ENCODE measurements at places on chromosomes 1 and 21.

DNA sequence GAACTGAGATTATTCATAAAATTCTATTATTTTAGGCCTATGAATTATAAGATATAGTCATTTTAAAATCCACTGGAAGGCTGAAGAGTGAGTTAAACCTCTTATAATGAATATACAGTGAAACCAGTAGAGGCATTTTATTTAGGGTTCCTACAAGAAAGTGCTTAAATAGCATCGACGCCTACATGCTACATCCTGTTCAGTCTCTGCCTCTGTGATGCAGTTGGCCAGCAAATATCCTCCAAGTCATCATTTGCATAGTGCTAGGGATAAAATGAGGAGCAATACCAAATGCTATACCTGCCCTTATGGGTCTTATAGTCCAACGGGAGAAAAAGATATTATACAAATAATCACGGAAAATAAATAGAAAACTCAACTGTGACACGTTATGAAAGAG is 59.6 kb downstream of the EDEM3 start:
- DNase-seq: no peak

DNA sequence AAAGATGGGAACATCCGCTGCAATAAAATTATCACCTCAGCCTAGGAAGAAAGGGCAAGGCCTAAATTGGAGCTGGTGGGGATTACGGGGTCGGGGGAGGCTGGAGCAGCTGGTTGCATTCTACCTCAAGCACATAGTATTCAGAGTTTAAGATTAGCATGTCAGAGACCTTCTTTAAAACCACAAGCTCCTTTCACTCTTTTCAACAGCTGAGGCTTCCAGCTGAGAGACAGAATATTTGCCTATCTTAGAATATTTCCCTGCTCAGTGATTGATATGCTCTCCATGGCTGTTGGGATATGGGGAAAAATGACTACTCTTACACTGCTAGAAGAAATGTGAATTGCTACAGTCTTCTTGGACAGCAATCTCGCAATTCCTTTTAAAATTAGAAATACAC is 248.6 kb downstream of the TBX15 start:
- DNase-seq: no peak

- DNase-seq: no peak
Observed at GRCh38 chr1:199821029-199821779, 206.3 kb upstream of the NR5A2 start.

DNA sequence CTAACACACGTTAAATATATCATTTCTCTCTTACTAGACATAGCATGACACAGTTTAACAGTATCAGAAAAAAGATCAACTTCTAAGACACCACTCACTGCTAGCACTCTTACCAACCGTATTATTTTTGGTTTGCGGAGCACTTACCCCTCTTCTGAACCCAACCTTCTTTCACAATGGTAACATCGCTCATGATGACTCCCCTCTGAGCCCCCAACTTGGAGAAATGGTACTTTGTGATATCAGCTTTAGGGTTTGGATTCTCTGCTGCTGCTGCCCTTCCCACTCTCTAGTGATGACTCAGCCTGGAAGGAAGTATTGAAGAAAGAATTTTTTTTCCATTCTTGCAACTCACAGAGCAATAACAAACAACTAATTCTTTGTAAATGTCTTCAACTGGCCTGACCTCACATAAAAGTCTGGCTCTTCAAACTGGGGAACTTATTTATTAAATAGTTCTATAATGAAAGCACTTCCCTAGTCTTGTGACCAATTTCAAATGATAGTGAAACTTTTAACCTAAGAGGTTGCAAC is 7.0 kb downstream of the AKT3 start:
- DNase-seq: peak; percentile 23

DNA sequence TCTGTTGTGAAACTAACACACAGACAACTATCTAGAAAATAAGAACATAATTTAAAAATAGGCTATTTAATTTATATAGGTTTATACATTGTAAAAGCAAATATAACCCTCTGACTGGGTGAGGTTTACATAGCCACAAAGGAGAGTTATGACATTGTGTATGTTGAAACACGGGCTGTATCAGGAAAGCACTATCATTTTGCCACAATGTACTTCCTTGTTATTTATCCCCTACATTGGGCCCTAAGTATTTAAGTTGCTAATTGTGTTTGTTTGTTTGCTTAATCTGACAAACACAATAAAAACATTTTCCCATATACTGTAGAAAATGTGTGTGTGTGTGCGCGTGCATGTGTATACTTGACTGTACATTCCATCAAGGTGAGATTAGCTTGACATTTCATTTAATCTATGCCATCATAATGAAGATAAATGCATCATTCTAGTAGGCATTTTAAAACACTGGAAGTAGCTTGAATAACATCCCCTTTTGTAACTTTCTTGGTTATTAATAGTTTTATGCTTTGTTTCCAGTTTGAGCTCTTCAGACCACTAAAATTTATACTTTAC is 72.1 kb downstream of the RGS13 start:
- DNase-seq: no peak

- DNase-seq: no peak
Observed at GRCh38 chr1:47951026-47951425, 46.2 kb downstream of the TRABD2B start.

DNA sequence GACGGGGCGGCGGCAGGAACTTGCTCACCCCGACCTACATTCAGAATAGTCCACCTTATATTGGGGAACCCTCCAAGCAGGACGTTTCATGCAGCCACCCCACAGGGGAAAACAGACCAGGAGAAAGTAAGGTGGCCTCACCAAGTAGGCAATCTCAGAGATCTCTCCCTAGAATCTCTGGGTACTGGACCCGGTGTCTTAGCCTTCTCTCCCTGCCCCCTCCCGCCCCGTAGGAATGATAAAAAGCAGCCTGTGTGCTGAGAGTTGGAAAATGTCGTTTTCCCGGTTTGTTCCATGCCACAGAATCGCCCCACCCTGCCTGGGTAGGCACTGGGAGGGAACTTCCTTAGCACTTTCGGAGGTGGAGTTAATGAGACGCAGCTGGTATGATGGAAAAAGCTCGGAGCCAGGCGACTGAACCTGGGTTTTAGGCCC is 789 bp upstream of the PTPN14 start:
- DNase-seq: no peak

- no peak for DNase-seq
Observed at GRCh38 chr1:161047436-161048420, 2.0 kb upstream of the USF1 start.

DNA sequence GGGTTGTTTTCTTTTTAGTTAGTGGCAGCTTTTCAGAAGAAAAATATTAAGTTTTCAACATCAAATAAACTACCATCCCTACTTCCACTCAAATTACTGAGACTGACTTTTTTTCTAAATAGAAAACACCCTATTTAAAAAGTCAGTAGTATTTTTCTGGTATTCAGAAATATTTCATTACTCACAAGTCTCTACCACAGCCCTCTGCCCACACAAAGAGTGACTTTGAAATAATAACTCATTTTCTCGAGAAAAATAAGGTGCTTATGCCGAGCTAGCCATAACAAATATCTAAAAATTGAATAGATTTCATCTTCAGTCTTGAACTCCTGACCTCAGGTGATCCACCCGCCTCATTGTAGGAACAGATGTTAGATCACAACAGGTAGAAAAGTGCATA is 41.8 kb upstream of the USP25 start:
- DNase-seq: no peak

- DNase-seq: no peak
Observed at GRCh38 chr1:211908453-211908852, 77.9 kb upstream of the LPGAT1 start.

GRCh38 chr1:19689856-19690255 is 25.2 kb downstream of the HTR6 start:
- no peak for DNase-seq

GRCh38 chr1:106768077-106768476 is 288.4 kb upstream of the PRMT6 start:
- no peak for DNase-seq

GRCh38 chr1:200035956-200036618 is 8.6 kb downstream of the NR5A2 start:
- DNase-seq: no peak

- no peak for DNase-seq
Observed at GRCh38 chr1:110771245-110772022, 96.7 kb upstream of the KCNA3 start.

- DNase-seq: no peak
Observed at GRCh38 chr1:170162459-170163246, 16.9 kb downstream of the NTMT2 start.

- no peak for DNase-seq
Observed at GRCh38 chr1:201325678-201326060, 42.4 kb downstream of the PKP1 start.

DNA sequence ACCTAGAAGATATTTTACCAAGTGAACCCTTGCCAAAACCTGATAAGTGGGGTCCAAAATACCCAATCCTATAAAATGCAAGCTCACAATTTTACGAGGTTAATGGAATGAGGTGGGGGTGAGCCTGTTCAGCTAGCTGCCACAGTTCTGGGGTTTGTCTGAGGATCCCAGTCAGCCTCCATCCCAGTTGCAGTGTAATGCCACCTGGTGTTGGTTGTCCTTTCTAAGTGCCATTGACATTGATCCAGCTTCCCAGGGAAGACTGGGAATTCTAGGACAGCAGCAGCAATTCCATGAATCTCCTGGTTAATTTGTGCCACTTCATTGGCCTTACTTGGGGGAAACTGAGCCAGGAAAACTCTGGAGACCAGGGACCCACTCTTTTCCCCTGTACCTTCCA is 298.3 kb downstream of the RWDD3 start:
- no peak for DNase-seq

DNA sequence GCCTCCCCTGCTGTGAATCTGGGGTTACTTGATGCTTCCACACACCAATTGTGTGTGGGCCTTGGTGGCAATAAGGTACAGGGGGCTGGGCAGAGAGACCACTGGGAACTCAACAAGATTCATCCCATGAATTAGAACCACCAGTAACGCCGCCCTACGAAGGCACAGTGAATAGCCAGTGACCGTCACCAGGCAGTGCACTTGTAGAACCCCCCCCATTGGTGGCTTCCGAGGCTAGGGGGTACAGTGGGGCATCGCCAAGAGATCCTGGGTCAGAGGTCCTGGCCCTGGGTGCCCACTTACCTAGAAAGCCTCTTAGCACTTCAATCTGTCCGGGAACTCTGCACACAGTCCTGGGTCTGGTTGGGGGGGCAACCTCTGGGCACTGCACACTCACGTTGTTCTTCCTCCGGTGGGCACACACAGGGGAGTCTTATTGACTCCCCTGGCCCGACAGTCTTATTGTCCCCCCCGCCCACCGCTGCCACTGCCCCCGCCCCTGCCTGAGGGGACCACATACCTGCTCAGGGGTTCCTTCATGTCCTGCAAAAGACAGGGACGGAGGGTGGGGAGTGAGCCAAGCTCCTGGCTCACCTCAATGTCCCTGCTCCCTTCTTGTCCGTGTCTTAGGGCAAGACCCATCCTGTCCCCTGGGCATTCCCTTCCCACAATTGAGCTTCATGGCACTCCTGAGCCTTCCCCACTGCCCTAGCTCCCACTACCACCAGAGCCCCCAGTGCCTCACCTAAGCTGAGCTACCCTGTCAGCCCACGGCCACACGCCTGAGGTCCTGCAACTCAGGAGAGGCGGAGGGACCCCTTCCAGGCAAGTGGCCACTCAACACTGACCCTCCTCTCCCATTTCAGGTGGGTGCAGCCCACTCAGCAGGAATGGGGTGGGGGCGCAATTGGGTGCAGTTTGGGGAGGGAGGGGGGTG is 2.5 kb upstream of the TRIM11 start:
- no peak for DNase-seq

DNA sequence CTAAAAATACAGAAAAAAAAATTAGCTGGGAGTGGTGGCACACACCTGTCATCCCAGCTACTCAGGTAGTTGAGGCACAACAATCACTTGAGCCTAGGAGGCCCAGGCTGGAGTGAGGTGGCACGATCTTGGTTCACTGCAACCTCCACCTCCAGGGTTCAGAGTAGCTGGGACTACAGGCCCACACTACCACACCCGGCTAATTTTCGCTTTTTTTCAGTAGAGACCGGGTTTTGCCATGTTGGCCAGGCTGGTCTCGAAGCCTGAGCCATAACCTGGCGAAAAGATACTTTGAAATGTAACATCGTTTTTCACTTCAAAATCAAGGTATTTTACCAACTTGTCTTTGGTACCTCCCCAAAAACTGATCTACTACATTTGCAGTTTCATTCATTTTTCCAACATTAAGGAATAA is 6.1 kb downstream of the GAS5 start:
- peak; percentile 39 for DNase-seq

DNA sequence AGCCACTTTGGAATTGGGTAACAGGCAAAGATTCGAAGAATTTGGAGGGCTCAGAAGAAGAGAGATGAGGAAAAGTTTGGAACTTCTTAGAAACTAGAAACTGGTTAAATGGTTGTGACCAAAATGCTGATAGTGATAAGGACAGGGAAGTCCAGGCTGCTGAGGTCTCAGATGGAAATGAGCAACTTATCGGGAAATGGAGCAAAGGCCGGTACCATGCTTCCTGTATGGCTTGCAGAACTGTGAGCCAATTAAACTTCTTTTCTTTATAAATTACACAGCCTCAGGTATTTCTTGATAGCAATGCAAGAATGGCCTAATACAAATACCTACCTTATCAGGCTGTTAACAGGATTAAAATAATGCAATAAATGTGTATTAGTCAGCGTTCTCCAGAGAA is 9.4 kb upstream of the TLR5 start:
- DNase-seq: no peak

DNA sequence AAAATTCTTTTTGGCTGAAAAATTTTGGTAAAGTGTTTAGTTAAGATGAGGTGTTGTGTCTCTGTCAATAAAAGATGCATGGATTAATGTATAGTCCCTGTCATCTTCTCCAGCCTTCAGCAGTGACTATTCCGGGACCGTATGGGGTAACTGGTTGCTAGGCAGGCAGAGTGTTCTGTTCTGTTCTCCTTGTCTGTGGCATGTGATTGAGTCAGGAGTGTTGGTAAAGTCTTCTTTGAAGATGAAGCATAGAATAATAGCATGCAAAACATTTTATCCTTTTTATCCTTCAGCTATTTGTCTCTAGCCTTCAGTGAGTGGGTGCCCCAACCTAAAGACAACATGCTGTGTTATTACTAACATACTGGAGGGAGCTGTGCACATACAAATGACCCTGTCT is 74.6 kb downstream of the RGL1 start:
- no peak for DNase-seq

DNA sequence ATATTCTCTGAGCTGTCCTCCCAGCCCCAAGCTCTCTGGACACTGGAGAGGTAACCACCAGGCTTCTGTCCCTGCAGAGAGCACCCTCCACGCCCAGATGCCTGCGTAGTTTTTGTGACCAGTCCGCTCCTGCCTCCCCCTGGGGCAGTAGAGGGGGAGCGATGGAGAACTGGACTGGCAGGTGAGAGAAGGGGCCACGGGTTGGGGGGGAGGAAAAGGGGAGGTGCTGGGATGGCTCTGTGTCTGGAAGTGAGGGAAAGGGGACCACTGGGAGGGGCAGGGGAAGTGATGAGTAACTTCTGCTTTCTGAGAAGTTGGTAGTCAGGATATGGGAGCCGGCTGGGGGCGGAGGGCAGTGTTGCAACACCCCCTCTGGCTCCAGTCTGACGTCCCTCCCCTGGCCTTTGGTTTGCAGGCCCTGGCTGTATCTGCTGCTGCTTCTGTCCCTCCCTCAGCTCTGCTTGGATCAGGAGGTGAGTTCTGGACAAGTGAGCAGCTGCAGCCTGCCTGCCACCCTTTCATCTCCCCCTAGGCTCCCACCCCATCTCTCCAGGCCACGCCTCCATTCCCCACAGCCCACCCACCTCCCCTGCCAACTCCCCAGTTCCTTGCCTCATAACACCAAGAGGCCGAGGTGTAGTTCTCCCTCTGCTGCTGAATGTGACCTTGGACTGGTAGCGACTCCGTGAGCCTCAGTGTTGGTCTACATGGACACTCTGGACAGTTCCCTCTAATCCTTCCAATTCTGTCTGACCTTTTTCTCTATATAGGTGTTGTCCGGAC is 3.1 kb downstream of the ADAMTSL4 start:
- DNase-seq: no peak
